ENCODE measurements at places on chromosomes 7 and 10. TPM values are rescaled to one million over a fixed set of nuclear protein-coding genes. Genes with fewer than 3 reads are reported as not detected.

HABP2 gene
- 27.7 TPM for polyA plus RNA-seq

ERVW-1 gene
- 0.76 TPM for polyA plus RNA-seq

RAPGEF5 gene
- polyA plus RNA-seq, result 29.8 TPM

ADRB1 gene
- polyA plus RNA-seq, result 0.64 TPM

GPER1 gene
- 1.1 TPM for polyA plus RNA-seq

ADIRF gene
- polyA plus RNA-seq, result 11.4 TPM

ZNF775 gene
- polyA plus RNA-seq, result 5.2 TPM

LGI1 gene
- polyA plus RNA-seq, result 3.4 TPM

TSPAN14 gene
- 64.7 TPM for polyA plus RNA-seq

MUC3A gene
- 127 TPM for polyA plus RNA-seq

EVX1 gene
- polyA plus RNA-seq, result not detected

IKZF1 gene
- 4.5 TPM for polyA plus RNA-seq

DNAH11 gene
- polyA plus RNA-seq, result 0.40 TPM

ITPRID1 gene
- 0.25 TPM for polyA plus RNA-seq

ACTL6B gene
- polyA plus RNA-seq, result 2.9 TPM

CALHM3 gene
- polyA plus RNA-seq, result 0.13 TPM

SLC18A3 gene
- polyA plus RNA-seq, result 3.5 TPM

BLNK gene
- 27.4 TPM for polyA plus RNA-seq

KCNIP2 gene
- polyA plus RNA-seq, result 21.2 TPM

MYOZ1 gene
- polyA plus RNA-seq, result 0.94 TPM

CYP2E1 gene
- polyA plus RNA-seq, result 1.3 TPM

BHLHA15 gene
- 0.60 TPM for polyA plus RNA-seq

YAE1 gene
- polyA plus RNA-seq, result 50.2 TPM

SPDYE16 gene
- polyA plus RNA-seq, result 1.2 TPM

LRRC61 gene
- polyA plus RNA-seq, result 22.8 TPM

PIK3CG gene
- polyA plus RNA-seq, result 2.7 TPM

CFAP70 gene
- 5.3 TPM for polyA plus RNA-seq

MINPP1 gene
- polyA plus RNA-seq, result 43.0 TPM

PDE6C gene
- polyA plus RNA-seq, result 0.55 TPM

HTR5A gene
- 0.03 TPM for polyA plus RNA-seq

MYL10 gene
- polyA plus RNA-seq, result not detected

CADPS2 gene
- polyA plus RNA-seq, result 15.1 TPM

SRRM3 gene
- 5.8 TPM for polyA plus RNA-seq

ZNF488 gene
- polyA plus RNA-seq, result 2.2 TPM

TSPAN33 gene
- polyA plus RNA-seq, result 9.6 TPM

PDAP1 gene
- polyA plus RNA-seq, result 94.9 TPM

RBP3 gene
- 0.06 TPM for polyA plus RNA-seq

MGAM2 gene
- polyA plus RNA-seq, result 53.8 TPM

FAM237B gene
- polyA plus RNA-seq, result 0.16 TPM

Measured in large intestine (tissue), 12 donors.